ENCODE measurements at places on chromosomes 4 and X.

- no peak for DNase-seq
Measured at GRCh38 chrX:78831523-78831922, 84.0 kb downstream of the LPAR4 start.

DNA sequence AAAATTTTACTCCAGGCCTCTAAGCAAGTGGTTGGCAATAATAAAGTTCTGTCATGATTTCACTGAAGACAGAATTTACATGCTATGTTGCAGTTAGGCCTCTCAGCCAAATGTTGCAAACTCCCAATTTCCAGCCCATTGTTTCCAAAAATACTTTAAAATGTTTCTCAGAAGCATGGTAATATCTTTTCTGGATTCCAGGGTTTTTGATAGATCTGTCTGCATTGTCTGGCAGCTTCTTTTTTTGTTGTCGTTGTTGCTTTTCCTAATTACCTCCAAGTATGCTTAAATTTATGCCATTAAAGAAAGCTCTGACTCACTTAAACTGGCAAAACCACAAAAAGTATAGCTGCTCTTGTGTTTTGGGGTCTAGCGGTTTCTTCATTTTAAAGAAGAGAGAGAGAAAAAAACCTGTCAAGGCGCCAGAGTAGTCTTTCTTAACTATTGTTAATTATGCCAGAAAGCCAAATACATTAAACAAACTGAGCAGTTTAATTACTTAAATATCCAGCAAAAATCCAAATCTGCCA is 97.0 kb downstream of the AGTR2 start:
- DNase-seq, result no peak

- no peak for DNase-seq
Measured at GRCh38 chr4:156501962-156502361, 469.6 kb downstream of the PDGFC start.

GRCh38 chrX:39972340-39972739 is 125.4 kb downstream of the BCOR start:
- DNase-seq, result no peak

GRCh38 chrX:64439551-64439950 is 44.3 kb upstream of the MTMR8 start:
- DNase-seq, result no peak

DNA sequence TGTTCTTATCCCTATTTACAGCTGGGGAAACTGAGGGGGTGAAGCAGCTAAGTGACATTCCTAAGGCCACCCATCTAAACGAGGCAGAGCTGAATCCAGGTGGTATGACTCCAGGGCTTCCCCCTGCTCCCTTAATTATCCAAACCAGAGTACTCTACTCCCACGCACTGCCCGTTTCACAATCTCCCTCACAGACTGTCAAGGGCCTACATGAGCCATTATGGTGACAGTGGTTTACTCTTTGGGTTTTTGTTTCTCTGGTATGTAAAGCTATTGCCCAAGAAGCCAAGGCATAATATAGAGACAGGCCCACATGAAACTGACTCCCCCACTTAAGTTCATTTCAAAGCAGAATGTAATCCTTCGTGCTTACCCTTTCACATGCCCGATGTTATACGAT is 95.1 kb downstream of the NHS start:
- no peak for DNase-seq

- no peak for DNase-seq
Measured at GRCh38 chrX:100648458-100649417, 4.7 kb downstream of the SRPX2 start.

GRCh38 chrX:1531096-1531890 is 5.7 kb downstream of the P2RY8 start:
- DNase-seq, result no peak

DNA sequence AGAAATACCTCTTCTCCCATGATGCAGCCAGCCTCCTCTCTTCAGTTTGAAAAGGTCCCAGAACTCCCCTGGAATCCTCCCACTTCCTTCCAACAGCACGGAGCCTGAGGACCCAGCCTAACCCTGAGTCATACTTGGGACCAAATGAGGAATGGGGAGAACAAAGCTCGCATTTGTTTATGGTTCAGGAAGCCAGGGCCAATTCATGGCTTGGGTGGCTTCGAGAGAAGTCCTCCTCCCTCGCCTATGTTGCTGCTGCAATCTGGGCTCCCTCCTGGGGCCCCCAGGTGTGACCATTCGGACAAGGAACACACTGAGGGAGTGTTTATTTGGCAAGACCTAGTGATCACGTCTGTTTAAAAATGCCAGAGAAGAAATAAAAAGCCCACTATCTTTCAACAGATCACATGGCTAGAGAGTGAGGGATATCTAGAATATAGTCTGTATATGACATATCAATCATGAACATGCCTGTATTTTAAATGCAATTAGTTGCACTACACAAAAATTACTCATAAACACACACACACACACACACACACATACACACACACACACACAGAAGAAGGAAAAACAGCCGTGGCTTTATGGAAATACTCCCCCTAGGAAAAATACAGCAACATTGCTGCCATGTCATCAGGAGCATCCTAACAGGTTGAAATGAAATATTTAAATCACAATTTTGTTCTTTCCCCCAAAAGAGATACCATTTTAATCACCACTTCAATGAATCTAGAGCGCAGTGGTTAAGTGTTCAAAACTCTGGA is 155.7 kb upstream of the MAP3K15 start:
- DNase-seq, result peak; percentile 36

GRCh38 chr4:98662626-98663225 is 4.3 kb upstream of the TSPAN5 start:
- no peak for DNase-seq

DNA sequence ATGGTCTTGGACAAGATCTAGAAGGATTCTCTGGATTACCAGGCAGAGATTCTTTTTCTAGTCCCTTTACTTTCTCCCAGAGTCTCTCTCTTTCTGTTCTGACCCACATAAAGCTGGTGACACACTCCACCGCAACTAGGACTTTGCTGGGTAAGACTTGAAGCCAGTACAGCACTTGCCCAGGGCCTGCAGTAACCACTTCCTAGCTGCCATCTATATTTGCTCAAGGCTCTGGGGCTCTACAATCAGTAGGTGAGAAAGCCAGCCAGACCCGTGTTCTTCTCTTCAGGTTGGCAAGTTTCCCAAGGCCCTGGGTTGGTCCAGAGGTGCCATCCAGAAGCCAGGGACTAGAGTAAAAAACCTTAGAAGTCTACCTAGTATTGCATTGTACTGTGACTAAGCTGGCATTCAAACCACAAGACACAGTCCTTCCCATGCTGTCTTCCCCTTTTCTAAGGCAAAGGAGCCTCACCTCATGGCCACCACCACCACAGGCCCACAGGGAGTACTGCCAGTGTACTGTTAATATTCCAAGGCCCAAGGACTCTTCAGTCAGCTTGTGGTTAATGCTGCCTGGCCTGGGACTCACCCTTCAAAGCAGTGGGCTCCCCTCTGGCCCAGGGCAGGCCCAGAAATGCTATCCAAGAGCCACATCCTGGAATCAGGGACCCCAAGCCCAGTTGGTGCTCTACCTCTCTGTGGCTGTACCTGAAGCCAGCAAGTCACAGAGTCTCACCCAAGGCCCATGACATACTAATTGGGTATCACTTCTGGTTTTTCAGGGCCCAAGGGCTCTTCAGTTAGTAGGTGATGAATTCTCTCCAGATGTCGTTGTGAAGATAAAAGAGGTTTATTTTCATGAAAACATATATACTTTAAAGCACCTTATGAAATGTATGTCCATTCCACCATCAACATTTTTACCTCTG is 54.7 kb downstream of the CD38 start:
- DNase-seq, result no peak

DNA sequence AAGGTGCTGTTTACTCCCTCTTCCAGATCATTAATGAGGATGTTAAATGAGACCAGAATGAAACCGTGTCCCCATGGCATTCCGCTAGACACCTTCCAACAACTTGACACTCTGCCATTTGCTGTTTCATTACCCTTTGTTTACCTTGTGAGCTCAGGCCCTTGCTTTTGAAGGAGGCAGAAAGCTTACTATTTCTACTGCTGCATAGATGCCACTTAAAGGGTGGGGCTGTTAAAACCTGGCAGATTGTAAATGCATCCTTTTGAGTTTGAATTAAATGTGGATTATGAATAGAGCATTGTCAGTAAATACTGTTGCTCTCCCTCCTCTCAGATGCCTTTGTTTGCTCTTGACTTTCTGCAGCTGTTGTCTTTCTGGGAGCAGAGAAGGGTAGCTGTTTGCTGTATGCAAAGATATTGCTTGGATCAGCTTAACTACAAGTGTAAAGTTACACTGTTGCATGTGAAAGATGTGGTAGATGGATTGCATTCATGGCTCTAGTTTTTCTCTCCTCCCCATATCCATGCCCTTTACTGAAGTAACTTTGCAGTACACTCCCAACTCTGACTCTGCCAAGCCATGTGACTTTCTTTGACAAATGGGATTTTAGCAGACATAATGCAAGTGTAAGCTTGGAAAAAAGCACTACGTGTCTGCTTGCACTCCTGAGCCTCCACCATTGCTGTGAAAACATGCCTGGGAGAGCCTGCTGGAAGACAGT is 75.0 kb upstream of the DHX15 start:
- DNase-seq, result no peak

Data from epithelial cell of proximal tubule (primary cell).